DMS 273 treated with DMSO at 0.1 percent for 48 hours (cell line): ENCODE measurements at places on chromosomes 1 and 21.

- DNase-seq, result no peak
Measured at GRCh38 chr1:212964102-212964501, 13.8 kb downstream of the VASH2 start.

GRCh38 chr1:91007827-91008226, 14.0 kb downstream of the ZNF644 start:
- DNase-seq, result no peak

DNA sequence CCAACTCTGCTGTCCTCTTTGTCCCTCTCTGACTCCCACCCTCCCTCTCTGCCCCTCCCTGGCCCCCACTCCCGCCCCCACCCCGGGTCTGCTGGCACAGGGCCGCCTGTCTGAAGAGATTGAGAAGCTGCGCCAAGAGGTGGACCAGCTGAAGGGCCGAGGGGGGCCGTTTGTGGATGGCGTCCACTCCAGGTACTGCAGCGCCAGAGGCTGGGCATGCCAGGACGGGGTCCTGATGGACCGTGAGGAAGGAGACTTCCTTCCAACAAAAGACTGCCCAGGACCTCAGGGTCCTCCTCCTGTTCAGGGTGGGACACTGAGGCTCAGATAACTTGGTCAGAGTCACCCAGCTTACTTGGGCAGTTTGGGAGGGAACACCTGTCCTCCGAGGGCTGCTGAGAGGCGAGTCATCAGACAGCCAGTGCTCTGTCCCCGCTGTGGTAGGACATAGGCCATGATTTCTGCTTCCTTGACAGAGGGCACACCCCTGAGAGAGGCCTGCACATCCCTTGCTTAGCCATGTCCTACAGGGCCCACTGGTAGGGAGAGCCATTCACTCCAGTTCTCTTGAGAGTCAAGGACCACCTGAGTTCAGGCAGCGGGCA, 23.4 kb downstream of the PPFIA4 start:
- no peak for DNase-seq

DNA sequence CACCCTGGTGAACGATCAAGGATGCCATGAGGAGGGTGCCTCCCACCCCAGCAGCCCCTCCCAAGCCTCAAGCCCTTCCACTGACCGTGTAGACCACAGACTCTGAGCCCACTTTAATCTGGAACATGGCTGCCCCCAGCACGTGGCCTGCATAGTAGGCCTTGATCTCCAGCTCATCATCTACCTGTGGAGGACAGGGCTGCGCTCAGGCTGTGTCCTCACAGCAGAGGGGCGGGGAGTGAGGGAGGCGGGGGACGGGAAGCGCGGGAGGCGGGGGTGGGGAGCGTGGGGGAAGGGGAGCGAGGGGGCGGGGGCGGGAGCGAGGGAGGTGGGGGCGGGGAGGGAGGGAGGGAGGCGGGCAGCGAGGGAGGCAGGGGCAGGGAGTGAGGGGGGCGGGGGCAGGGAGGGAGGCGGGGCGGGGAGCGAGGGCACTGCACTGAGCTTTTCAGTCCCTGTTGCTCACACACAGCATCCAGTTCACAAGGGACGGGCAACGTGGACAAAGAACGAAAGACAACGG, 7.1 kb downstream of the PUSL1 start:
- DNase-seq, result no peak

GRCh38 chr1:150778409-150778808, 12.8 kb upstream of the CTSS start:
- no peak for DNase-seq

DNA sequence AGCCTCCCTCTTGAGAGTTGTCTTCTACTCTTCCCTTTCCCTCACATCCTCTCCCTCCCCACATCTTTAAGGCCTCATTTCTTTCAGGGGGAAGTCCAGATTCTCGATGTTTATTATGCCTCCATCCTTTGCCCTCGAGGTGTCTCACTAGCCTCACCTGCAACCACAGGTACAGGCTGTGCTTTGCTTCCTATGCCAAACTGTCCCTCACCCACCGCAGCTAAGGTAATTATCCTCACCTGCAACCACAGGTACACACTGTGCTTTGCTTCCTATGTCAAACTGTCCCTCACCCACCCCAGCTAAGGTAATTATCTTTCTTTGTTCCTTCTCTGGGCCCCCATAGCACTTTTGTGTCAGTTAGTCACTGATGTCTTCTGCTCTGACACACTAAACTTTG, 328.1 kb upstream of the SNX7 start:
- no peak for DNase-seq

DNA sequence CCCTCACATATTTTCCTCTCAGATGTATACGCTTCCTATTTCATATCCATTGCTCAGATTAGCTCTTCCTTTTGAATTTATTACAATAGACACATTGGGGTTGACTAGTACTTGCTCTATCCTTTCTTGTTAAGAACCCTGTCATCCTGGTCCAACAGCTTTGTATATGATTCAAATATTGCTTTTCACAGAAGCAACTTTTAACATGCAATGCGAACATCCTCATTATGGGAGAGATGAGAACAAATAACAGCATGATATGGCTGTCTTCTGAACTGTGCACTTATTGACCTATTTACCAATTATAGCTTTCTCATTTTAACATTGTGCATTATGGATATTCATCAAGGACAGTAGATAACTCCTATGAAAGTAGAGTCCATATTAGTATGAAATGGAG, 510.8 kb downstream of the PTPRC start:
- no peak for DNase-seq

GRCh38 chr21:31395791-31396190, 51.7 kb upstream of the TIAM1 start:
- DNase-seq, result no peak

GRCh38 chr1:210850556-210850955, 283.4 kb downstream of the KCNH1 start:
- DNase-seq, result no peak

- DNase-seq, result peak; percentile 17
Measured at GRCh38 chr1:42422737-42423136, 33.1 kb downstream of the ZMYND12 start.

DNA sequence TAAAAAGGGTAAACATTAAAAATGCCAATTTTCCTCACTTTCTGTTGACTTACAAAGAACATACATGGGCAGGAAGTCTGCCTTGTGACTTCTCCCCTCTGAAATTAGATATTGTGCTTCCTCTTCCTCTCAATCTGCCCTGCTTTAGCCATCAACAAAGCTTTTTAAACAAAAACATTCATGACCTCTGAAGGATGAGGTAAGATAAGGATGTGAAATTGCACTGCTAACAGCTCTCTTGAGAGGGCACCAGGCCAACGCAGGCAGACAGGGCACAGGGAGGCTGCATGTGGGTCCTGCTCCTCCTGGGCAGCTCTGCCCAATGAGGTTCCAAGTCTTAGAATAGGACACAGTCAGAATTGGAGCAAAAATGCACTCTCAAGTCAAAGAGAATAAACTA, 62.1 kb downstream of the DEGS1 start:
- no peak for DNase-seq

GRCh38 chr1:20179371-20180128, 6.3 kb upstream of the UBXN10 start:
- DNase-seq, result no peak

DNA sequence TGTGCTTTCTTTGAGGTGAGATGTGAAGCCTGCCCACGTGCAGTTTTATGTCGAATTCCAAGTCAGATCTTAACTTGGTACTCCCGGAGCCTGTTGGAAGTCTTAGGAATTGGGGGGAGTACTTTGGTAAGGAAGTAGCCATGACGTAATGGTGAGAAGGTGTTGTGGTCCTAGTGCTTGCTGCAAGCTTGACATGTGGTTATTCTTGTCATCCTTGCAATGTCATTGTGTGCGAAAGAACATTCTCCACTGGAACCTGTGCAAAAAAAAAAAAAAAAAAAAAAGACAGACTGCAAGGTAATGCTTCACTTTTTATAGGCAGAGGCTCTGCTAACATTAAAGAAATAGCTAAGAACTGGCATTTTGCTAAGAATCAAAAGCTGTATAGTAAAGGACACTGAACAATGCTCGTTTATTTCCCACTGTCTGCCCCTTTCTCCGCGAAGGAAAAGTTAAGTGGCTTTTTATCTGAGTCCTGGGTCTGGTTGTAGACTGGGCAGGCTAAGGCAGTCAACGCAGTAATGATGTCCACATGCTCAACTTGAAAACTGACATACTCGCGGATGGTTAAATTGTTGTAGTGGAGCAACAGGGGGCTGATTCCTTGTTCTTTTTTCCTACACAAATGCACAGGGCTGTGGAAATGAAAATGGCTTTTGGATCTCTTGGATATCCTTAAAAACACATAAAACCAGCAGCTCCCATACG, 2.1 kb downstream of the KAZN start:
- no peak for DNase-seq

GRCh38 chr1:20992322-20993056, 184.2 kb downstream of the EIF4G3 start:
- no peak for DNase-seq

GRCh38 chr1:38329644-38330043, 283.1 kb upstream of the POU3F1 start:
- DNase-seq, result no peak

DNA sequence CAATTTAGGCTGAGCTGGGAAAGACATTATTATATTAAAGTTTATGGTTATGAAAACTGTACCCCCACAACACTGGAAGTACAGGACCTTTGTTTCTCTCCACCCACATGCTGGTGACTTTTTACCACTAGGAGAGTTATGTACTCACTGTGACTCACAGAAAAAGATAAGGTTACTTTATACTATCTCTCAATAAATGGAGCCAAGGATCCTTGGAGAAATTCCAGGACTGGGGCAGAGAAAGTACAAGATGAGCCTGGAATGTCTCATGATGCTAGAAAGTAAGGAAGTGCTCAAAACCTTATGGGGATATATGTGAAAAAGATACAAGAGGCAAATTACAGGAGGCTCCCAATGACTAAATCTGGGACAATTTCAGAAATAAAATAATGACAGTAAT, 63.9 kb upstream of the C1orf105 start:
- DNase-seq, result no peak

GRCh38 chr1:20123722-20124455, 4.6 kb upstream of the PLA2G2D start:
- DNase-seq, result no peak

- peak; percentile 66 for DNase-seq
Measured at GRCh38 chr1:27519331-27520258, 29.6 kb upstream of the WASF2 start.

DNA sequence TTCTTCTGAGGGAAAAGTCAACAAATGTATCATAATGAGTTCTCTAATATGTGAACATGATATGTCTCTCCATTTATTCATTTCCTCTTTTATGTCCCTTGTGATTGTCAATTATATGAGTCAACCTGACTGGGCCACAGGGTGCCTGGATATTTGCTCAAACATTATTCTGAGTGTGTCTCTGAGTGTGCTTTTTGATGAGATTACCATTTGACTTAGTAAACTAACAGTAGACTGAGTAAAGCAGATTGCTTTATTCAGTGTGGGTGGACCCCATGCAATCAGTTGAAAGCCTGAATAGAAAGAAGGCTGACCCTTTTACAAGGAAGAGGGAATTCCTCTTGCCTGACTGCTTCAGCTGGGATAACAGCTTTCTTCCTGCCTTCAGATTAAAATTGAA, 142.6 kb downstream of the SLC35F3 start:
- DNase-seq, result no peak

GRCh38 chr1:153028766-153029165, 2.2 kb upstream of the SPRR1B start:
- DNase-seq, result no peak

- no peak for DNase-seq
Measured at GRCh38 chr1:18475234-18475905, 5.4 kb upstream of the KLHDC7A start.

DNA sequence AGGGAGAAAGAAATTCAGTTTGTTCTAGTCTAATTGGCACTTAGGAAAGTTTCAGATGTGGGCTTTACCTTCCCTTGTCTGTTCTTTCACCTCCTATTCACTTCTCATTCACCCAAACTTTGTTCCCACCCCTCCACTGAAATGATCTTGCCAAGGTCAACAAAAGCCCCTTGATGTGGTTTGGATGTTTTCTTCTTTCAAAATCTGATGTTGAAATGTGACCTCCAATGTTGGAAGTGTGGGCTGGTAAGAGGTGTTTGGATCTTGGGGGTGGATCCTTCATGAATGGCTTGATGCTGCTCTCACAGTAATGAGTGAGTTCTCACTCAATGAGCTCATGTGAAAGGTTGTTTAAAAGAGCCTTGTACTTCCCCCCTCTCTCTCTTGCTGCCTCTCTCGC, 379.3 kb downstream of the HHIPL2 start:
- no peak for DNase-seq

GRCh38 chr1:54883349-54884102, 3.5 kb downstream of the DHCR24 start:
- no peak for DNase-seq

- no peak for DNase-seq
Measured at GRCh38 chr1:201405484-201405831, 6.3 kb upstream of the LAD1 start.

GRCh38 chr1:207691841-207692240, 46.9 kb downstream of the CR1L start:
- DNase-seq, result no peak

DNA sequence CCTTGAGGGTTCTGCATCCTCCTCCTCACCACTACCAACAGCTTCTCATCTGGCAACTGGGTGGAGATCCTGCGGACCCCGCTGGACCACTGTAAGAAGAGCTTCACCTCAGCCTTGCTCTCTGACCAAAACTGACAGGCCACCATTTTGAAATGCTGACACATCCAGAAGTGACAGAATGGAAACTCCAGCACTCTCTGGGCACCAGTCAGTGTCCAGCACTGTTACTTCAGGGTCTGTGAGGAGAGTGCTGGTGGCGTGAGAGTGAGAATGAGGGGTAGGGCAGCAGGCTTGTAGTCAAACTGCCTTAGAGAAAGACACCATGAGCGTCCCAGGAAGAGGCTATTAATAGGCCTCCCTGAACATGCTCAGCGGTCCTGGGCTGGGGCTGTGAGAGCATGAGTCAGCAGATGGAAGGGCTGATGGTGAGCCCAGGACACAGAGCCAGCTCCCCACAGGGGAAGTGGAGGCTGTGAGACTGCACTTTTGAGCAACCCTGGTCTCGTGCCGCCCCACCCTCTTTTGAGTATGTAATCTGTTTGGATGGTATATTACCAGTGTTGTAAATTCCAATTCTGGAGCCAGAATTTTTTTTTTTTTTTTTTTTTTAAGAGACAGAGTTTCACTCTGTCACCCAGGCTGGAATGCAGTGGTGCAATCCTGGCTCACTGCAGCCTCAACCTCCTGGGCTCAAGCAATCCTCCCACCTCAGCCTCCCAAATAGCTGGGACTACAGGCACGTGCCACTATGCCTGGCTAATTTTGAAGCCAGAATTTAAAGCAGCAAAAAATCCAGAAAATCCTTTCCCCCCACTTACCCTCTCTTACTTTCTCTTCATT, 34.4 kb upstream of the SLC30A1 start:
- DNase-seq, result no peak

DNA sequence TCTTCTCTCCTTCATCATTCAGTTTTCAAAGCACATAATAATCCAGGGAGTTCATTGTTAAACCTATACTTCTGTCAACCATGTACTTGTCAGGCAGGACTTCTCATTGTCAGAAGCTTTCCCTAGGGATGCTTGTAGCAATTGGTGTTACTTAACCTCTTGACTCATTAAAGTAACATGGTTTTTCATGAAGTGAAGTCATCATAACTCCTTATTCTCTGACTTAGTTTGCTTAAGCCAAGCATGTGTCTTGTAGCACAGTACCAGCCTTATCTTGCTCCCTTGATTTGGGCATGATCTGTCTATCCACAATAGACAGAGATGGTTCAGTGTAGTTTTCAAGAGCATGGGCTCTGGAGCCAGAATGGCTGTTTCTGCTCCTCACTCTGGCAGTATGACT, 45.3 kb downstream of the LRIG2 start:
- no peak for DNase-seq

- DNase-seq, result no peak
Measured at GRCh38 chr1:94250341-94250740, 13.0 kb upstream of the ARHGAP29 start.

- no peak for DNase-seq
Measured at GRCh38 chr1:244157731-244158438, 106.8 kb downstream of the ZBTB18 start.

GRCh38 chr1:157405662-157406061, 146.7 kb downstream of the FCRL5 start:
- DNase-seq, result no peak
